ENCODE measurements at places on chromosomes 5 and 9. TPM values are rescaled to one million over a fixed set of nuclear protein-coding genes. Genes with fewer than 3 reads are reported as not detected.

DNA sequence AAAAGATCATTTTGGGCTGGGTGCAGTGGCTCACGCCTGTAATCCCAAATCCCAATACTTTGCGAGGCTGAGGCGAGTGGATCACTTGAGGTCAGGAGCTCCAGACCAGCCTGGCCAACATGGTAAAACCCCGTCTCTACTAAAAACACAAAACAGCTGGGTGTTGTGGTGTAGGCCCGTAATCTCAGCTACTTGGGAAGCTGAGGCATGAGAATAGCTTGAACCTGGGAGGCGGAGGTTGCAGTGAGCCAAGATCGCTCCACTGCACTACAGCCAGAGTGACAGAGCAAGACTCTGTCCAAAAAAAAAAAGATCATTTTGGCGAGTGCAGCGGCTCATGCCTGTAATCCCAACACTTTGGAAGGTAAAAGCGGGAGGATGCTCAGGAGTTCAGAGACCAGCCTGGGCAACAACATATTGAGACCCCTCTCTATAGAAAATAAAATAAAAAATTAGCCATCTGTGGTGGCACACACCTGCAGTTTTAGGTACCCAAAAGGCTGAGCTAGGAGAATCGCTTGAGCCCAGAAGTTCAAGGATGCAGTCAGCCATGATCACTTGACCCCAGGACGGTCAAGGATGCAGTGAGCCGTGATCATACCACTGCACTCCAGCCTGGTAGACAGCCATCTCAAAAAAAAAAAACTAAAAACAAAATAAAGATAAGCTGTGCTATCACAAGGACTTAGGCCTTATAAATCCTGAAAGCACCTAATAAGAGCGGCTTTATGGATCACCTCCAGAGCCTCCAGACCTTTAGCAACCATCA, 16.2 kb downstream of the PPP2CA start:
- H3K27me3 ChIP-seq, result no peaks in the 10 kb centered on the region
- H3K4me1 ChIP-seq, result peaks cover 3% of the 10 kb centered on the region
- H3K27ac ChIP-seq, result no peak overlapping the region
- no peak for DNase-seq
- H3K4me3 ChIP-seq, result no peak overlapping the region

DNA sequence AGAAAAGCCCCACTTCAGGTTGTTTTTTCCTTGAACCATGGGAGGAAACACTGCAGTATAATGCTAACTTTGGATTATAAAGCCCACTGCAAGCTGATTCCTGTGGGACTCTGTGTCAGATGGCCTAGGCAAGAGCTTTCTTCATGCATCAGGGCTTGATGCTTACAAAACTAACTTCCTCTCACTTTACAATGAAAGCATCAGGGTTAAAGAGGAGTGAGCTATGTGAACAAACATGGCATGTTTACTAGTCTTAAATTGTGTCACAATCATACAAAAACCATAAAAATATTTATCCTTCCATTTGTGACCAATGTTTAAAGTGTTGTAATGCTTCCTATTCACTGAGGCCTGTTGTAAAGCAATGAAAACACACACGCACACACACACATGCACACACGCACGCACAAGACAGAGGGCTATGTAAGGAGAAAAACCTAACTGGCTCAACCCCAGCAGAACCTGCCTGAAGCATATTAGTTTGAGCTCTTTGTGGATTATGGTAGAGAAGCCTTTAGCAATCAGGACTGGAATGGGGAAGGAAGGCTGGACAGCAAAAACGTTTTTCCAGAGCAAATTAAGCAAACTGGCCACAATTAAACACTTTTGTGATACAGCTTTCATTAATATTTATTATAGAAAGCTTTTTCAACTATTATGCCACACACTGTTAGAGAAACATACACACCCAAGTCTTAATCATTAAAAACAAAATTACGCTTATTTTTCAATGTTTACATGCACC, 122.2 kb downstream of the AUH start:
- no peaks in the 10 kb centered on the region for H3K4me1 ChIP-seq
- no peaks in the 10 kb centered on the region for H3K27me3 ChIP-seq
- no peak for DNase-seq
- H3K4me3 ChIP-seq, result no peak overlapping the region

- H3K27ac ChIP-seq, result no peak overlapping the region
- no peaks in the 10 kb centered on the region for H3K4me1 ChIP-seq
- H3K4me3 ChIP-seq, result no peak overlapping the region
- no peaks in the 10 kb centered on the region for H3K36me3 ChIP-seq
- no peak for DNase-seq
Observed at GRCh38 chr9:130990306-130990977, 18.5 kb upstream of the LAMC3 start.

DNA sequence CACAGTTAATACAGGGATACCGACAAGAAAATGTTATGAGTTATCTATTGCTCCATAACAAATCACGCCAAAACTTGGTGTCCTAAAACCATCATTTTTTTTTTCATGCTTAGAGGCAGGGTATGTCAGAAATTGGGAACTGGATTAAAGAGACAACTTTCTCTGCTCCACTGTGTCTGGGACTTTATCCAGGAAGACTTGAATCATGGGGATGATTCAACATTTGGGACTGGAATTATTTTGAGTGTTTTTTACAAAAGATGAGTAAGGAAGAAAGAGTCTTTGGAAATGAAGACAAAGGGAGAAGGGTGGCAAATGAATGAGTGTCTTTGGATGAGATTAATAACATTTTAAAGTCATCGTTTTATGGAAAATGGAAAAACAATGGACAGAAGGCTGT, 1883.7 kb upstream of the C9orf72 start:
- no peaks in the 10 kb centered on the region for H3K36me3 ChIP-seq
- H3K27me3 ChIP-seq, result no peaks in the 10 kb centered on the region
- H3K27ac ChIP-seq, result no peak overlapping the region
- no peak overlapping the region for H3K4me3 ChIP-seq
- H3K4me1 ChIP-seq, result no peaks in the 10 kb centered on the region

GRCh38 chr9:105964156-105964555, 269.8 kb downstream of the TMEM38B start:
- no peak overlapping the region for H3K27ac ChIP-seq
- no peak for DNase-seq
- H3K4me1 ChIP-seq, result peaks cover 2% of the 10 kb centered on the region
- H3K4me3 ChIP-seq, result no peak overlapping the region
- no peaks in the 10 kb centered on the region for H3K36me3 ChIP-seq
- H3K27me3 ChIP-seq, result no peaks in the 10 kb centered on the region

DNA sequence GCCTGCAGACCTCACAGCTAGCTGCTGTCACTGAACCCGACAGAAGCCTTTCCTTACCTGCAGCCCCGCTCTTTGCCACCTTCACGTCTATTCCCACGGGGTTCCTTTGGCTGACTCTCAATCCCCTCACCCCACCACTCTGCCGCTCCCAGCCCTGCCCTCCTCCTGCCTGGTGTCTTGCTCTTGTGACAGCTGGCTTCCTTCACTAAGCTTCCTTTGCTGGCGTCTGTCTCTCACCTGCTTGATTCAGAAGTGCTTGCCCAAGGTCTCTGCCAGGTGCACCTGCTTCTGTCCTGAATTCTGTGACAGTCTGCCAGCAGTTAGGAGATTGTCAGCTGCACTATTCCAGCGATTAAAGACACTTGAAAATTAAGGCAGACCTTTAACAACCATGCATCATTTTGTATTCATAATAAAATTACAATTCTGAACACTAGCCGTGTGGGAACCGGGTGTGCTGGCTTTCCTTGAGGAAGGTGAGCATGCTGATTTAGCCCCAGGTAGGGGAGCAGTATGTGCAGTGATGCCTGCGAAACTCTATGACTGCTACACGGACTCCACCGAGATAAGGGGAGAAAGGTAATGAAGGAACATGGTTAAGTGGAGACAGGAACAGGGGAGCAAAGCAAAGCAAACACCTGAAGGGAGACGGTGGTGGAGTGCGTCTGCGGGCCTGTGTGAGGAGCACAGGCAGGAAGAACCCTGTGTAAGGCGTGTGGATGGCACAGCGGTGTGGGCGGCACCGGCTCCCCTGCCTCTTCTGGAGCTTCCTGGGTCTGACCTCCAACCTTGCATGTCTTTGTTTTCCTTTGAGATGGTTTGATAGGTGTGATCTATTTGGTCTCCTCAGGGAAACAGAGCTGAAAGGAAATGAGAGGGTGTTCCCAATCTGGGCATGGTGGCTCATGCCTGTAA, 80.1 kb upstream of the CACNA1B start:
- no peaks in the 10 kb centered on the region for H3K4me1 ChIP-seq
- no peak overlapping the region for H3K27ac ChIP-seq
- no peaks in the 10 kb centered on the region for H3K36me3 ChIP-seq
- no peak overlapping the region for H3K4me3 ChIP-seq

CATSPER3 gene
- total RNA-seq, result 0.63 TPM

SPATA31C1 gene
- not detected for total RNA-seq

All from aorta (tissue), 5 donors.